ENCODE measurements at places on chromosomes 11 and 22.

DNA sequence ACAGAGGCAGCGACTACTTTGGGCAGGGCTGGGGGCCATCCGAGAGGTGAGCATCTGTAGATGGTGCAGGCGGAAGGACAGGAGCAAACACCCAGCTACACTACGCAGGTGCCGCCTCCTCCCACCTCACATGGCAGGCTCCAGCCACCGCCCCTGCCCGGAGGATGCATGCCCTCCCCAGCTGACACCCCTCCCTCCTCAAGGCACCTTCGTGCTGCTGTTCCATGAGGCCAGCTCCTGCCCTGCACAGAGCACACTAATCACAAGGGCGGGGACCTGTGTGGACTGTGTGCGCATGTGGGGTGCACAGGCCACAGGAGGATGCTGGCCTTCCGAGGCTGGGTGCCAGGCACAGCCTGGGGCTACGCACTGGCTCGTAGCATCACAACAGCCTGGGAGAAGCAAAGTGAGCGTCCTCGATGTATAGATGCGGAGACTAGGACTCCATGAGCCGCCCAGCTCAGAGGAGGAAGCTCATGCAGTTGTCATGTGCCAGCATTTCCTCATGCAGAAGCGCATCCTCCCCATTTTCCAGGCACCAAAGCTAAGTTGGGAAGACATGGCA lies 32.8 kb upstream of the HMOX1 start:
- no peak for DNase-seq

DNA sequence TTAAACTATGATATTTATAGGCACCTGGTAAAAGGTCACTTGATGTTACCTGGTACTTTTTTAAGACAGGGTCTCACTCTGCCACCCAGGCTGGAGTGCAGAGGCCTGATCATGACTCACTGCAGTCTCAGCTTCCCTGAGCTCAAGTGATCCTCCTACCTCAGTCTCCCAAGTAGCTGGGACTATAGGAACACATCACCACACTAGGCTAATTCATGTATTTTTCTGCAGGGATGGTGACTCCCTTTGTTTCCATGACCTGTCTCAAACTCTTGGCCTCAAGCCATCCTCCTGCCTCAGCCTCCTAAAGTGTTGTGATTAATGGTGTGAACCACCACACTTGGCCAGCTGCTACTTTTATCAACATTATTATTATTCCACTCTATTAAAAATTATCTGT lies 47.6 kb downstream of the OR4C45 start:
- no peak for DNase-seq

DNA sequence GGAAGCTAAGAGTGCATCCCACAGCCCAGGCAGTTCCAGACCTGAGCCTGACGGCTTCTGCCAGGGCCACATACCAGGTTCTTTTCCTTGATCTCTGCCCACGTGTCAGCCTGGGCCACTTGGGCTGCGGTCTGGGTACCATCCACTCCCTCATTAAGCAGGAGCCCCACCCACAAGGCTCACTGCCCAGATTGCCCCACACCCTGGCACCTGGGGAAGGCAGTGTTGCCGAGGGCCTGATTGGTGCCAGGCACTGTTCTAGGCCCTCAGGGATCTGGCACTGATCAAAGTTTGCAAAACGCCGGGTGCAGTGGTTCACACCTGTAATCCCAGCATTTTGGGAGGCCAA lies 15.4 kb downstream of the GGA1 start:
- DNase-seq = no peak

- DNase-seq = no peak
Measured at GRCh38 chr11:85848006-85848405, 7.2 kb upstream of the CCDC83 start.

DNA sequence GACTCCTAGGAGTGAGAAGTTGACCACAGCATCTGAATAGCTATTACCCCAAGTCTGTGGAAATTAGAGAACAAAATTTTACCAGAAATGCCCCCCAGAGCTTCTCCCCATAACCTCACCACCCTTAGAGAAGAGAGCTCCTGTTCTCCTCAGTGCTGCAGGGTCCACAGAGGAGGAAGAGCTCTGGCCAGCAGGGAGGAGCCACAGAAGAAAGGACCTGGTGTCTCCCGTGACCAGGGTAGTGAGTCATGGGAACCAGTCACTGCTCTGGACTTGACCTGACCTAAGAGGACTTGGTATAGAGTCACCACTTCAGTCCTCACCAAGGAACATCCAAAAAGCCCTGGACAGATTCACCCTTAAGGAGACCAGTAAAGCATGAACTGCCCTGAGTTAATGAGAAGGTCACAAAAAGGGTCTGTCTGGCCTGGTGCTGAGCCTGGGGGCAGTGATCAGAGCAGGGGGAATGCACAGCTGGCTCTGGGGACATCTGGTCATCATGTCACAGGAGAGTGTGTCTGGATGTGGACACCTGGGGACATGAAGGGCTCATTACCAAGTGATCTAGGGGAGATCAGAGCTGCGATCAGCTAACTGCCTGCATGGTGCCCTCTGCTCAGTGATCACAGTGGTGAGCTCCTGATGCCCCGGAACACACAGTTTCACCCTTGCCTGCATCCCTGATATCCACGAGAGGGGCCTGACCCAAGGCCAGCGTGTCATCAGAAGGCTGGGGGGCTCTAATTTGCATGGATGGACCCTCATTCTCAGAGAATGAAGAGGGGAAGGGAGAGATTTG lies 103.3 kb upstream of the TOP3B start:
- DNase-seq = no peak

DNA sequence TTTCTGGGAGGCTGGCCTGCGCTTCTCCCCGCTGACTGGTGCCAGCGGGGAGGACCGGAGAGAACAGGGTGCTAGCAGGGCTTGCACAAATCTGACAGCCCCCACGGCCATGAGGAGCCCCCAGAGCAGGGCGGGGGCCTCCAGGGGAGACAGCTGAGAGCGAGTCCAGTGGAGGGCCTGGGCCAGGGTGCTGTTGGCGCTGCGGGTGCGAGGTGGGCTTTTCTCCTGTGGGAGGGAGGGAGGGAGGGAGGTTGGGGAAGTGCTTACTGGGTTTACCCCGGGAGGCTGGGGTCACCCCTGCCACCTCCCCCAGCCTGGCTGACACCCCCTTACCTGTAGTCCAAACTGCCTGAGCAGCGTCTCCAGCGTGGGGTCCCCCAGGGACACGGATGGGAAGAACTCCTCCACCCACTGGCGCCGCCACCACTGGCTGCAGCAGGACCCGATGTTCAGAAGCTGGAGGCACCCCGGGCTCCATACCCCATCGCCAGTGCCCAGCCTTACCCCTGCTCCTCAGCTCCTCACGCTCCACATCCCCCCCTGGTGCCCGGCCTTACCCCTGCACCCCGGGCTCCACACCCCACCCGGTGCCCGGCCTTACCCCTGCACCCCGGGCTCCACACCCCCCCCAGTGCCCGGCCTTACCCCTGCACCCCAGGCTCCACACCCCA lies 3.9 kb downstream of the LMF2 start:
- no peak for DNase-seq

- DNase-seq = no peak
Measured at GRCh38 chr11:4102711-4103110, 8.1 kb downstream of the RRM1 start.

GRCh38 chr11:95676308-95676707 lies 113.3 kb downstream of the FAM76B start:
- no peak for DNase-seq

DNA sequence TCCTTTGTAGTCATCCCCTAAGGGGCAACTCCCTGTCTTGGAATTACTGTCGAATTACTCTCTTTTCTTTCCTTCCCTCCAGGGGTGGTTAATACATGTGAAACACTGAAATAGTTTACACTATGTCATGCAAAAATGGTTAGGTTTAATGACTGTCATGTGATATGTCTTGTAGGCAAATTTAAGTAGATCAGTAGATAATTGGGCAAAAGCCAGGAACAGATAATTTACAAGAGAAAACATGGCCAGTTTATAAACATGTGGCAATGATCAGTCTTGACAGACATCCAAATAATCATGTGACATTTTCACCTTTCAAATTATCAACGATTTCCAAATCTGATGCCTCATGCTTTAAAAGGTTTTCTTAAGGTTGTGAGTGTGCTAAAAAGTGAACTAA lies 3.9 kb downstream of the VWA5A start:
- no peak for DNase-seq

DNA sequence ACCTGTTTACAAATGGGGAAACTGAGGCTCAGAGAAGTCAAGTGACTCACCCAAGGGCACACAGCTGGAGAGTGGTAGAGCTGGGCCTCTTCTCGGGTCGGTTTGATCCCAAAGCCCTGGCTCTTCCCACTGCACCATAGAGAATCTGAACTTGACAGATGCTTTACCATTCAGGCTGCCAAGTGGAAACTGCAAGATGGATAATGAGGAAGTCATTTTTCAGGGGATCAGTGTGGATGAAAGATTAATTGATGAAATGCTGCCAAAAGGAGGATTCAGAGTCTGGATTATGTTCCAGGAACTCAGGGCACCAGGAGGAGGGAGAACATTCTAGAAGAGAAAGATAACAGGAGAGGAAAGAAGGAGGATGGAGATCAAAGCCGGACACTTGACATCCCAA lies 185.9 kb upstream of the ZBED5 start:
- DNase-seq = no peak

GRCh38 chr11:17506942-17507341 lies 30.3 kb upstream of the ABCC8 start:
- no peak for DNase-seq

- no peak for DNase-seq
Measured at GRCh38 chr11:42631220-42631843, 680.5 kb upstream of the API5 start.

DNA sequence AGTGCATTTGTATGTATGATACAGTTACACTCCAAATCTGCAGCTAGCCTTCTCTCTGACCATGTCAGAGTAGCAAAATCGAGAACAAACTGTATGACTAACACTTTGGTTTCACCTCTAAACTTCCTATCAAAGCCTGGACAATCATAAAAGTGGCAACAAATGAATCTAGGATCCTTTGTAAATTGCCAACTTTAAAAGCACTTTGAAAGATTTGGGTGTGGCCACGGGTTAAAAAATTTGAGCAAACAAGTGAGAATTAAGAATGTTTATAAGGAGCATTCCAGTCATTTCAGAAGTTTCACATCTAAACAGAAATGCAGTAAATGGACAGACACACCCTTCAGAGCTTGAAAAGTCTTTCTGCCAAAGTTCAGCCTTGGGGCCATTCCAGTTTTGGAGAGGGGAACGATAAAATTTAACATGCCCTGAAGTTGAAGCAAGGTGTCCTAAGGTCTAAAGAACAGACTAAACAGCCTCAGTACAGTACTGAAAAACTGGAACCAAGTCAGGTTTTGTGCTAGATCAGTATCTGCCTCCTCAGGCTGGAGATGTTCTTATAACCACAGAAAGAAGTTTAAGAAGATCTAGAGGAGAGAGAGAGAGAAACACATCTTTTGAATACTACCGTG lies 181.9 kb upstream of the BDNF start:
- no peak for DNase-seq

DNA sequence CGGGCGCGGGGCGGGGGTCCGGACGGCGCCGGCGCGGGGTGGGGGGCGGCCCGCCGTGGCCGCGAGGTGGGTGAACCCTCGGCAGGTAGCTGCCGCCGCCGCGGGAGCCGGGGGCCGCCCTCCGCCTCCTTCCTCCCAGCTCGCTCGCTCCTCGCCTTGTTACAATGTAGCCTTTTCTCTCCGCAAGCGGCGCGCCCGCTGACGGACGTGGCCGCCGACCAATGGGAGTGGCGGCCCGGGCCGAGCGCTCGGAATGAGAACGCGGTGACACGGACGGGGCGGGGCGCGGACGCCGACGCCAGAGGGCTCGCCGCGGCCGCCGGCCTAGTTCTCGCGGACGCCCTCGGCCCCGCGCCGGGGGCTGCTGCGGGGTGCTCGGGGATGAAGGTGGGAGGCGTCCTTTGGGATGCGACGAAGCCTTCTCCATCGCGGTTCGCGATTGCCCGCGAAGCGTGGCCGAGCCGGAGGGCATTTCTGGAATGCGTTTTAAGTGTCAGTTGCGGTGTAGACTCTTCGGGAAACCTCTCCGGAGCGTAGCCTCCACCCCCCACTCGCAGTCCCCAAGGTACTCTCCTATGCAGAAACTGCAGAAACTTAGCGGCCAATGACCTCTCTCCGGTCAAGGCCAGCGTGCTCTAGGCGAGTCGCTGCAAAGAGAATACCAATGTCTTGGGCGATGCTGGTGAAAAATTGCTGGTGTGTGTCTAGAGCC lies 734 bp downstream of the PRDM11 start:
- DNase-seq = peak; percentile 93

DNA sequence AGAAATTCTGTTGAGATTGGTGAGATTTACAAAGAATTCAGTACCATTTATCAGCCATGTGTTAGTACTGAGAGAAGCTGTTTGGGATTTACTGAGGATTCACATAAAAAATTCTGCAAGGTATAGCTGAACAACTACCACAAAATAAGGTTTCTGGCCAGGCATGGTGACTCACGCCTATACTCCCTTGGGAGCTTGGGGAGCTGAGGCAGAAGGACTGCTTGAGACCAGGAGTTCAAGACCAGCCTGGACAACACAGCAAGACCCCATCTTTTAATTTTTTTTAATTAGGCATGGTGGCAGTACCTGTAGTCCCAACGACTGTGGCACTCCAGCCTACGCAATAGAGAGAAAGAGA lies 86.7 kb downstream of the SIK3 start:
- DNase-seq = no peak

- DNase-seq = no peak
Measured at GRCh38 chr22:49622241-49623105, 205.2 kb downstream of the BRD1 start.

- DNase-seq = no peak
Measured at GRCh38 chr22:30824096-30824495, 129.4 kb downstream of the OSBP2 start.

GRCh38 chr11:29842061-29842460 lies 174.8 kb downstream of the KCNA4 start:
- no peak for DNase-seq

GRCh38 chr11:44388828-44389657 lies 79.1 kb upstream of the ALX4 start:
- DNase-seq = no peak

DNA sequence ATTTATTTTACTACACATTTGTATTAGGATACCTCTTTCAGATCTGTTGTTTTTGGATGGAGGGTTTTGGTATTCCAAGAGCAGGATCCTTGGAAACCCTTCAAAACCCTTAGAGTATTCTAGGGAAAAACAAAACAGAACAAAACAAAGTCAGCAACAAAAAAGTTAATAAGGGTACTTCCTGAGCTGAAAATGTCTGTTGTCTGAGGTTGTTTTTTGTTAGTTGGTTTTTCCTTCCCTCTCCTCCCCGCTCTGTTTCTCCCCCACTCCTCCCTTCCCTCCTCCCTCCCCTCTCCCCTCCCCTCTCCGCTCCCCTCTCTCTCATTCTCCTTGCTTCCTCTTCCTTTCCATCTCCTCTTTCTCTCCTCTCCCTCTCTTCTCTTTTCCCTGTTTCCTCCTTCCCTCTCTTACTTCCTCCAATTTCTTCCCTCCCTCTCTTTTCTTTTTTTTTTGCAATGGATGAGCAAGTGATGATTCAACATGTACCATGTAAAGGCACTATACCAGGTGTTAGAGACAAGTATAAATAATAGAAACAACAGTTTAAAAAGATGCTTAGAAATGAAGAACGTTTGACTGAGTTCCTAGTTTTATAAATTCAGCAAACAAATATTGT lies 160.6 kb downstream of the TMEM135 start:
- no peak for DNase-seq
